ENCODE measurements at places on chromosomes 5 and 9. TPM values are rescaled to one million over a fixed set of nuclear protein-coding genes. Genes with fewer than 3 reads are reported as not detected.

DNA sequence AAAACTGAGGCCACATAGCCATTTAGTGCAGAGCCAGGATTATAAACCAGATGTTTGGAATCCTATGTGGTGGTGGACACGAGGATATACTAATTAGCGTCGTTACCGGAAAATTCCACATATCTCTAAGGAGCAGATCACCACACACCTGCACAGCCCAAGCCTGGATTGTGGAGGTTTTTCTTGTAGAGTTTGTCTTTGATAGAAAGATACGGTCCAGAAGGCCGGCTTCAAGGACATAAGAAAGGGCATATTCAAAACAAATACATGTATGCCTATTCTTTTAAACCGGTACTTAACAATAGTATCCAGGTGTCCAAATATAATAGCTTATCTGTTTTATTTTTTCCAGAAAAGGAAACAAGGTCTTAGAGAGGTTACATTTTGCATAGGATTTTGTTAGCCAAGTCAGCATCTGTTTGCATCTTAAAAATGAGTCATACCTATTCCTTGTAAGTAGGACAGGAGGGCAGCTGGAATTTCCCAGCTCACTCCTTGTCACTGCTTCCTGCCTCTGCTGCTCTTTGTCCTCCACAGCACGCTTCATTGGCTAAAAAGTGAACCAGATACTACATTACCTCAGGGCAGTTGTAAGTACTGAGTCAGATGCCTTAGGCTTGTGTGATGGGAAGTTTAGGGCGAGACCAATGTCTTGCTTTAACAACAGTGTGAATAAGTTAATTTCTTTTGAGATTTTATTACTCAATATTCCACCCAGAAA is 3.6 kb downstream of the TMC1 start:
- no peaks in the 10 kb centered on the region for H3K36me3 ChIP-seq
- H3K27ac ChIP-seq: no peak overlapping the region
- no peaks in the 10 kb centered on the region for H3K4me1 ChIP-seq
- H3K27me3 ChIP-seq: no peaks in the 10 kb centered on the region
- DNase-seq: no peak
- no peak overlapping the region for H3K4me3 ChIP-seq

GRCh38 chr9:33198165-33198564 is 31.0 kb upstream of the B4GALT1 start:
- H3K27ac ChIP-seq: no peak overlapping the region
- no peaks in the 10 kb centered on the region for H3K27me3 ChIP-seq
- no peaks in the 10 kb centered on the region for H3K36me3 ChIP-seq
- H3K4me1 ChIP-seq: no peaks in the 10 kb centered on the region
- no peak for DNase-seq
- H3K4me3 ChIP-seq: no peak overlapping the region

GRCh38 chr5:26572480-26572879 is 465.9 kb downstream of the CDH9 start:
- no peak for DNase-seq
- H3K36me3 ChIP-seq: no peaks in the 10 kb centered on the region
- no peaks in the 10 kb centered on the region for H3K27me3 ChIP-seq
- H3K27ac ChIP-seq: no peak overlapping the region

The COL15A1 gene
- total RNA-seq: 0.58 TPM

DNA sequence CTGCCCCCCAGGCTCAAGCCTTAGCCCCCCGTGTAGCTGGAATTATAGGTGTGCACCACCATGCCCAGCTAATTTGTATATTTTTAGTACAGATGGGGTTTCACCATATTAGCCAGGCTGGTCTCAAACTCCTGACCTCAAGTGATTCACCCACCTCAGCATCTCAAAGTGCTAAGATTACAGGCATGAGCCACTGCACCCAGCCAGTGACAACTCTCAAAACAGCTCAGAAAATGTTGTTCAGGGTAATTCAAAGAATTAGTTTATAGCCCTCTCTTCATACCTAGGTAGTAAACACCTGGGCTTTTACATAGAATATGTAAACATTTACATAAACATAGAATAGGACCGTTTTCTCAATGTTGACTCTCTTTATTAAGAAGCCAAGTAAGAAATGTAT is 168.7 kb downstream of the ENC1 start:
- no peak overlapping the region for H3K4me3 ChIP-seq
- no peak for DNase-seq
- no peaks in the 10 kb centered on the region for H3K4me1 ChIP-seq

- H3K4me1 ChIP-seq: no peaks in the 10 kb centered on the region
- H3K36me3 ChIP-seq: no peaks in the 10 kb centered on the region
- no peak overlapping the region for H3K4me3 ChIP-seq
- no peaks in the 10 kb centered on the region for H3K27me3 ChIP-seq
These were observed 220.6 kb upstream of the NMUR2 start for GRCh38 chr5:152625696-152626095.

Measured in right lobe of liver (tissue), 6 donors.